Sciatic nerve (tissue), 2 donors: ENCODE measurements at places on chromosomes 12 and 14.

DNA sequence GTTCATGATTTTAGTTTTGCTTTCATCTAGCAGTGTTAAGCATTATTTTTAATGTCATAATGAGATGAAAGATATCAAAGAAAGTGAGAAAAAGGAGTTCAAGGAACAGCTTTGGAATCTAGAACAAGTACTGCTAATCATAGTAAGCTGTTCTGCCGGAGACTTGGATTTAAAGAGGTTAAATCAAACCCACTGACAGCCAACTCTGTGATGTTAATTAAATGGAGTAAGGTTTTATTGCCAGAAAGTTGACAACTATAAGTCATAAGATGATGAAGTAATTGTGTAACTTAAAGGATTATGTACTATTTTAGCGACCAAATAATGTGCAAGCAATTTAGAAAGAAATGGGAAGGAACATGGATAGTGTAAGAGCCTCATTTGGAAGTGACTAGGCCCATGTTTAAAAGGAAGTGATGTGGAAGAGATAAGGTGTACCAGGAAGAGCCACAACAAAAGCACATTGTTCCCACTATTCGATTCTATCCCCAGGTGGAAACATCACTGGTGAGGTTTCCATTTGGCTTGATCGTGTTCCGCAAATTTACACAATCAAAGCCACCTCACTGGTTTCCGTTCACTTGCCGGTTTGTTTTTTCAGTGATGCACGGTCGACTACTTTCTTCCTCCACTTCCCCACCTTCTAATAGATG, 388.5 kb downstream of the PAWR start:
- DNase-seq: no peak

GRCh38 chr14:100372357-100373048, 49.4 kb downstream of the SLC25A47 start:
- DNase-seq: no peak

- DNase-seq: no peak
These were observed 129.4 kb downstream of the SMOC1 start for GRCh38 chr14:70008284-70009262.

DNA sequence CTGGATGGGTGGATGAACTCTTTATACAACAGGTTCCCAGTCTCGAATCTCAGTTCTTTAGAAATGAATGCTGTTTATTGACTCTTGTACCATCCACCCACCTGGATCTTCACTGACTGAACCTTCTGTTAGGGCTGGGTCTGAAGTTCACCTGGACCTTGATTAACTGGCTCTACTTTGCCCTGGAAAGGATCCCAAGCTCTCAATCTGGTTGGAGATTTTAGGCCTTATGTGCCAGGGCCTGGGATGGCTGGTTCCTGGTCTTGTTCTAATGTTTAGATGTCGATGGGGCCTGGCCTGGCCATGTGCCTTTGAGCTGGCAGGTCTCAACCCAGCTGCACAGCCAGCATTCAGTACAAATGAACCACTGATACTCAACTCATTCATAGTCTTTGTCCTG, 76.5 kb upstream of the MED13L start:
- DNase-seq: no peak

DNA sequence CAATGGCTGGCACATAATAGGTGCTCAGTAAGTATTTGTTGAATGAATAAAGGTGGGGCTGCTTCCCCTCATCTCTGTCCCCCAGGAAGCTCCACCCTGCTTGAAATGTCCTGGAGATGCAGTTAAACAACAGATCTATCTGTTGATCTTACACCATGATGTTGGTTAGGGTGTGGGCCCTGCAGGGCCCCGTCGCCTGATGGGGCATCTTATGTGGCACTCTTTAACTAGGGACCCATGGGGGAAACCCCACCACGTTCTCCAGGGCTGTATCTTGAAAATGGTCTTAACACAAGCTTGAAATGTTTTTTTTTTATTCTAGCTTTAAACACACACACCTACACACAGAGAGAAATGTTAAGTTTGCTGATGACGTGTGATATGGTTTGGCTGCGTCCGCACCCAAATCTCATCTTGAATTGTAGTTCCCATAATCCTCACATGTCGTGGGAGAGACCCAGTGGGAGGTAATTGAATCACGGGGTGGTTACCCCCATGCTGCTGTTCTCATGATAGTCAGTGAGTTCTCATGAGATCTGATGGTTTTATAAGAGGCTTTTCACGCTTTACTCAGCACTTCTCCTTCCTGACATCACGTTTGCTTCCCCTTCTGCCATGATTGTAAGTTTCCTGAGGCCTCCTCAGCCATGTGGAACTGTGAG, 741.7 kb downstream of the VRK1 start:
- DNase-seq: no peak

DNA sequence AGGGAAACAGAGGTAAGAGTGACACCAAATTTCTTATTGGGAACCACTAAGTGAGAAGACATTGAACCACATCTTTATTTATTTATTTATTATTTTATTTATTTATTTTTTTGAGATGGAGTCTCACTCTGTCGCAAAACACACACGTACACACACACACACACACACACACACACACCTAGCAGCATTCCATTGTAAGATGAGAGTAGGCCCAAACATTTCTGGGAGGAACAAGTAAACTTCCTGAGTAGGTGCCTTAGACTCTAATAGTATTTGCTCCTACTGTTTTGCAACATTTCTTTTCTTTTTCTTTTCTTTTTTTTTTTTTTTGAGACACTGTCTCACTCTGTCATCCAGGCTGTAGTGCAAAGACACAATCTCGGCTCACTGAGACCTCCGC, 7.1 kb upstream of the CDC42BPB start:
- no peak for DNase-seq

DNA sequence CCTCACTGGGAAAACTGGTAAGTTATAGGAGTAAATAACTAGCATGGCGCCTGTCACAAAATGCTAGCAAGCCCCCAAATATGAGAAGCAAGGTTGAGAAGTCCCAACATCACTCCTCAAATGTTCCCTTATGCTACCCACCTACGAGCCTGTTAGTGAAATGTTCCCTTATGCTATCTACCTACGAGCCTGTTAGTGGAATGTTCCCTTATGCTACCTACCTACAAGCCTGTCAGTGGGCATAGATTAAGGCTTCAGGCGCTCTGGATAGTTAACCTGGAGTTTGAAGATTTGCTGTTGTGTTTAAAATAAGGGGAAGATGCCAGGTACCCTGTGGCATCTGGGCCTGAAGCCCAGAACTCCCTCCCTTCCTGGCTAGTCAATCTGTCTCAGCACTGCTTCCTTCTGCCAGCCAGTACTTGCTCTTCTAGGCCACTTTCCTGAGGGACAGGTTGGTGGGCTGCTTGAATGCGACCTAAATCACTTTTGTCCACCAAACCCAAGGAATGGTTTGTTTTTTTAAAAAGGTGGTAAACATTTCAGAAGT, 67.1 kb upstream of the SINHCAF start:
- DNase-seq: no peak

DNA sequence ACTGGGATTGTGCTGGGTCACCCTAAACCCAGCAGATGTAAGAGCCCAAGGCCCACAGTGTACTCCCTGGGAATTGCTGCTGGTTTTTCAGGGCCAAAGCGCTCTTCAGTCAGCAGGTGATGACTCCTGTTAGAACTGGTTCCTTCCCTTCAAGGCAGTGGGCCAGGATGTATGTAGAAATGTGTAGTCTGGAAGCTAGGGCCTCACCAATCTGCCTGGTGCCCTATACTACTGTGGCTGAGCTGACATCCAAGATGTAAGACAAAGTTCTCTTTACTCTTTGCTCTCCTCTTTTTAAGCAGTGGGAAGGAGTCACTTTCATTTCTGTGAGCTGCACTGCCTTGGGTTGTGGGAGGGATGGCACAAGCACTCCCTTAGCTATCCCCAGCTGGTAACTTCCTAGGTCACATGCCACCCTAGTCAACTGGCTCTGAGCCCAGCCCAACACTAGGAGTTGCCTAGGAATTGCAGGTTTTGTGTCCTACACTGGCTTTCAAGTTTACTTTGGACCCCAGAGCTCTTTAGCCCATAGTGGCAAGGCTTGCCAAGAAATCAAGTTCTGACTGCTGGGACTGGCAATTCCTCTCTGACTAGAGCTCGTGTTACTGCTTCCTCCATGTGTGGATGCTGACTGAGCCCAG, 249.2 kb downstream of the C12orf50 start:
- no peak for DNase-seq

DNA sequence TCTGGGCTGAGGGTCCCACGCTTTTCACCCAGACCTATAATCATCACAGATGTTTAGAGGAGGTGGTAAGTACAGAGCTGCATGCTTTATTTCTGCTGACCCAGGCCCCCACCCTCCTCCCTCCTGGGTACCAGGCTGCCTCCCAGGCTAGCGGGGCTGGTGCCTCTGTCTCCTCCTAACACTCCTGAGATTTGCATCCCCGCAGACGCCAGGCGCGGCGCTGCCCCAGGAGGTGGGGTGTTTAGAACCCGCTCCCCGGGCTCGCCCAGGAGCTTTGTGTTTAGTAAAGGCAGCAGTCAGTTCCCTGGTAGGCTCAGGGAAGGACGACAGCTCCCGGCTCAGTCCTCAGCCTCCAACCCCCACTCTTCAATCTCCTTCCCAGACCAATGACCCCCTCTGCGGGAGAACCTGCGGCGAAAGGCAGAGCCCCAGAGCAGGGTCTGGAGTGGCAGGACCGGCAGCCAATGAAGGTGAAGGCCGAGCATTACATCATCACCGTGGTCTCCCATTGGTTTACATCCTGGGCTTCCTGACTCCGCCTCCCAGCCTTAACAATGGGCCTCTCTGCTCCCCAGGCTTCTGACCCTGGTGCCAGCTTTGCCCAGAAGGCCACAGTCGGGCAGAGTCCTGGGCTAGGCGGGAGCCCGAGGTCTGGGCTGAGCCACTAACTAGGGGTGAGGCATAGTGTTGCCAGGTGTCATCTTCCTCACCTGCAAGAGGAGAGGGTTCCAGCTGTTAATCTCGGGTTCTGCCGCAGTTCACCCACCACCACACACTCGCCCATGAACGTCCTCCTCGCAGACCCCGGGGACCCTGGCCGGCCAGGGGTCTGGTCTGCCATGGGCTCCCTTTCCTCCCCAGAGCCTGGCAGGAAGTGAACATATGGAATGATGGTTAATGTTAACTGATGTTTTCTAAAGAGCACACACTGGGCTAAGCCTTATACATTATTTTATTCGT, 57.5 kb downstream of the CALM1 start:
- DNase-seq: peak; percentile 85

DNA sequence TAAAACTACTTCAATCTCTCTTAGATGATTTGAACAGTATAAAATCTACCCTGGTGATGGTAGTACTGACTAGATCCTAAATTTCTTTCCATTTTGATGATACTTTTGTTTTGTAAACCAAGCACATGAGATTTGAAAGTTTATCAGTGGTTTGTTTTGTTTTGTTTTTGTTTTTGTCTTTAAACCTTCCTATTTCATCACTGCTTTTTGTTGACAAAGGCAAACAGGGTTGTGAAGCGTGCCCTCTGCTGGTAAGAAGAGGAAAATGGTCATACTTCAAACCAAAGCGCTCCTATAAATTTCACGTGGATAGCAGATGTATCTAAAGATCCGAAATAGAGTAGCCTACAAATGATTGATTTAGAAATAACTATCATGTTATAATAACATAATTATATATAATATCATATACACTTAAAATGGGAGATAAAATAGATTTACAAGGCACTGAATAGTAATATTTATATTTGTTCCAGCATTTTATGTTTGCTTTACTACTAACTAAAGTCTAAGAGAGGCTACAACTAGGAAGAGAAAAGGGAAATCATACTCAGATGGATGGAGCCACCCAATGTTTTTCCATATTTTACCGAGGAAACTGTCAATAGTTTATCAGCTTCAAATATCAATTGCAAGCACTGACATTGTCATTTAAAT, 254.0 kb upstream of the USP15 start:
- no peak for DNase-seq

DNA sequence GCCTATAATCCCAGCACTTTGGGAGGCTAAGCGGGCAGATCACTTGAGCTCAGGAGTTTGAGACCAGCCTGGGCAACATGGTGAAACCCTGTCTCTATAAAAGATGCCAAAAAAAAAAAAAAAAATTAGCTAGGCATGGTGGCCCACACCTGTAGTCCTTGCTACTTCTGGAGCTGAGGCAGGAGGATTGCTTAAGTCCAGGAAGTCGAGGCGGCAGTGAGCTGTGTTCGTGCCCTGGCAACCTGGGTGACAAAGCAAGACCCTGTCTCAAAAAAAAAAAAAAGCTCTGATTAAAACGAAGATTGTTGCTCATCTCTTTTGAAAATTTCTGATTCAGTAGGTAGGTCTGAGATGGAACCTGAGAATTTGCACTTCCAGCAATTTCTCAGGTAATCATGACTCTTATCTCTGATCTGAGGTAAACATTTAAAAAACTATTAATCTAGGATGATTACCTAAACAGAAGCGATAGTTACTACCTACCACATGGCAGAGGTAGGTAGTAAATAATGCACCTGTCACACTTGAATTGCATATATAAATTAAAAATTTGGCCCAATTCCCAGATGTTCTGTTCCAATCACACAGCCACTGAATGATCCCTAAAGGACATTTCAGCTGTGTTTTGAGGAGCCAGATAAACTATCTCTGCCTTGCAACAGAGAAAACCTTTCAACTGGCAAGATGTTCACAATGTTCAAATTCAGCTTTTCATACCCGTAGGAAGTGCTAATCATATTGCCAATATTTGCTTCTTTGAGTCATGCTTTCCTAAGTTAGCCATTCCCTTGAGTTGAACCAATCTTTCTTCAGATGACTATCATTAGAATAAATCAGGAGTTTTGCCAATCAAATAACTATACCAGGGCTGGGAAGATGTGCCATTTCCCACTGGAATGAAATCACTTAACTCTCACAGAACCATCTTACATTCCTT, 4.2 kb upstream of the TEP1 start:
- DNase-seq: no peak

- DNase-seq: no peak
These were observed 59.2 kb upstream of the PELI2 start for GRCh38 chr14:56059054-56059453.

- DNase-seq: no peak
These were observed 65.5 kb downstream of the FUT8 start for GRCh38 chr14:65478017-65478416.

DNA sequence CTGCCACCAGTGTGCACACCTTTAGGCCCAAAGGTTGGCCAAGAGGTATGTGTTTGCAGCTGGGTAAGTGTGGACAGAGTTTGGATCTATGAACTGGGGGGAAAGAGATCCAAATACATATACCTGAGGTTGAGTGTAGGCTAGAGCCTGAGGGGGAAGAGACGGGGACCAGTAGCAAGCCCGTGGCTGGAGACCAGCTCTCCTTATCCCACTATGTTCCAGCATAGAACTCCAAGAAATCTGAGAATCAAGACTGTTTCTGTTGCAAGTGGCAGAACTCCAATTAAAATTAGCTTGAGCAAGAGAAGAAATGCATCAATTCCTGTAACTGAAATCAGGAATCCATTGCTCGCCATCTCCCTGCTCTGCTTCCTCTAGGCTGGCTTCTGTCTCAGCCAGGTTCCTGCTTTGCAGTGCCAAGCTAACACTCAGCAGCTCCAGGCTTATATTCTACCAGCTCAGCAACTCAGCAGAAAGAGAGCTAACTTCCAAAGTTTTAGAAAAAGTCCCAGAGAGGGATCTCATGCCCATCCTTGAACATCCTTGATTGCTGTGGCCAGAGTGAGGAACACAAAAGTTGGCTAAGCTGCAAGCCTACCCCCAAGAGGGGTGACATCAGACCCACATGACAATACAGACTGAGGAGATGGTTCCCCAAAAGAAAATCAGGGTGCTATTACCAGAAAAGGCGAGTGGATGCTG, 1.5 kb upstream of the PCK2 start:
- DNase-seq: no peak
